Memory B cell (primary cell): ENCODE measurements at places on chromosomes 1 and 21.

GRCh38 chr1:241521718-241522117, 2.2 kb upstream of the FH start:
- no peak overlapping the region for H3K4me3 ChIP-seq
- H3K4me1 ChIP-seq: peaks cover 3% of the 10 kb centered on the region
- H3K36me3 ChIP-seq: peaks cover 1% of the 10 kb centered on the region
- H3K27ac ChIP-seq: no peak overlapping the region
- DNase-seq: no peak

GRCh38 chr1:20141001-20141400, 1.9 kb downstream of the PLA2G2F start:
- H3K4me3 ChIP-seq: no peak overlapping the region
- peaks cover 6% of the 10 kb centered on the region for H3K27me3 ChIP-seq
- H3K4me1 ChIP-seq: peaks cover 3% of the 10 kb centered on the region
- H3K27ac ChIP-seq: no peak overlapping the region
- H3K36me3 ChIP-seq: no peaks in the 10 kb centered on the region
- no peak for DNase-seq

DNA sequence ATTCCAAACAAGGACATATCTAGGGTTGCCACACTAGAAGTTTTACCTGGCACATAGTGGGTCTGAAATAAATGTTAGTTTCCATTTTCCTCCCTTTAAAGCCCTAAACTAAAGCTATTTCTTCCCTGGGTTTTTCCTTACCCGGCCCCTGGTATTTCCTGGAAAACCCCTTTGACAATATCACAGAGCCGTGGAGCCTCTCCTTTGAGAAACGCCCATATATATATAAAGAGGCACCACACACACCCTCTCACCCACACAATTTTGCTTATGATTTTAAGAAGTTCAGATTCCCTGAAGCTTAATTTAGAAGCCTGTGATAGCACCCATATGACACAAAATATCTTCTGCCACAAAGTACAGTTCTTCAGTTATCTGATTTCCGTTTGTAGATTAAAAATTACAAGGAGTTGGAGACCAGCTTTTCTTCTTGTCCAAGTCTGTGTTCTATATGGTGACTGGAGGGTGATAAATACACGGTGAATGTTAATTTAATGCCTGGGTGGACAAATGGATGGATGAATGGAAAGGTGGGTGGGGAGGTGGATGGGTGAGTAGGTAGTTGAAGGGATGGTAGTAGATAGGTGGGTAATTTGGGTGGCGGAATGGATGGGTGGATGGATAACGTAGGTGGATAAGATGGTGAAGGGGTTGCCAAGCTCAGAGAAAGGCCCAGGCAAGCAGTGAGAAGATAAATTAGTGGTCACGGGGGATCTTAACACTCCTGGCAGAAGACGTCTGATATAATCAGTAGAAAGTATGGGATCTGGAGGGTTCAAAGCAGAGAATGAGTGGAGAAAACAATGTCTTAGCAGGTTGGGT, 154.4 kb upstream of the FGGY start:
- no peak for DNase-seq
- no peaks in the 10 kb centered on the region for H3K36me3 ChIP-seq
- peaks cover 29% of the 10 kb centered on the region for H3K4me1 ChIP-seq
- H3K4me3 ChIP-seq: no peak overlapping the region

- no peak overlapping the region for H3K4me3 ChIP-seq
- DNase-seq: no peak
- H3K27ac ChIP-seq: no peak overlapping the region
Observed at GRCh38 chr1:56843544-56843943, 11.1 kb upstream of the C8A start.

DNA sequence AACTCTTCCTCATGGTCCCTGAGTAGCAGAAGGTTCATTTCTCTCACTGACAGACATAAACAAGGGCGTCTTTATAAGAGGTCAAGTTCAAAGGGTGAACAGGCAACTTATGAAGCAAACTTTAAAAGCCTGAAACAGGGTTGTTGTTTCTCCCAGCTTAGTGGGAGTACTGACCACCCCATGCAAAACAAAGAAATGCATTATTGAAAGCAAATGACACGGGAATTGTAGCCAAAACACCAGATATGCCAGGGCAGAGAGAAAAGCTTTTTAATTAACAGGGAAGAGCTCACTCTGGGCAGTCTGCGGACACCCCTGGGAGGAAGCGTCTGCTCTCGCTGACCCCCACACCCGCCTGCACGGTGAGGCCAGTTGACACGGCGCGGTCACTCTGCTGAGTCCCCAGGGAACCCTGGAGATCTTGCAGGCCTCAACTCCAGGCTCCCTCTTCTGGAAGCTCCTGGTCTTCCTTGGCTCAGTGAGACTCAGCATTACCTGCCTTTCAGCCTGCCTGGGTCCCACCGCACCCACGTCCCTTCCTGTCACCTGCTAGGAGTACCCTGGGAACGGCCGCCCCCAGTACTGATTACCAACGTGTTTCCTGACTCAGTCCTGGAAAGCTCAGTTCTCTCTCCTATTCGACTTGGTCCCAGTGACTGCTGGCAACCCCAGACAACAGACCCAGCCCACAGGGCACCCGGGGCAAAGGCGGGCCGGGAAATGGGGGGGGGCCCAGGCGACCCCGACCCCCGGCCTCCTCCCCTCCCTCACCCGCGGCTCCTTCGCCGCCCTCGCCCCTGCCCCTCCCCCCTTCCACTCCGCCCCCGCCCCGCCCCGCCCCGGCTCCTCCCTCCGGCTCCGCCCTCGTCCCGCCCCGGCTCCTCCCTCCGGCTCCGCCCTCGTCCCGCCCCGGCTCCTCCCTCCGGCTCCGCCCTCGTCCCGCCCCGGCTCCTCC, 972 bp downstream of the CFAP410 start:
- peaks cover 10% of the 10 kb centered on the region for H3K4me1 ChIP-seq
- H3K27ac ChIP-seq: peak overlapping the region; percentile 98

- no peak for DNase-seq
- peaks cover 14% of the 10 kb centered on the region for H3K27me3 ChIP-seq
- peaks cover 2% of the 10 kb centered on the region for H3K4me1 ChIP-seq
- H3K36me3 ChIP-seq: no peaks in the 10 kb centered on the region
- no peak overlapping the region for H3K27ac ChIP-seq
Observed at GRCh38 chr1:23394684-23395083, 25.0 kb upstream of the ZNF436 start.

- H3K4me1 ChIP-seq: peaks cover 22% of the 10 kb centered on the region
- no peak overlapping the region for H3K27ac ChIP-seq
- no peak overlapping the region for H3K4me3 ChIP-seq
- no peak for DNase-seq
- H3K27me3 ChIP-seq: peaks cover 2% of the 10 kb centered on the region
Observed at GRCh38 chr21:33197496-33197895, 32.2 kb upstream of the IFNAR2 start.
